ENCODE measurements at places on chromosomes 2 and 18. TPM values are rescaled to one million over a fixed set of nuclear protein-coding genes. Genes with fewer than 3 reads are reported as not detected.

TDRD15 gene
- total RNA-seq = not detected

SLC8A1 gene
- 36.2 TPM for total RNA-seq

ZNF804A gene
- total RNA-seq = 0.12 TPM

GPR45 gene
- not detected for total RNA-seq

IKZF2 gene
- 12.2 TPM for total RNA-seq

TMEM182 gene
- 1.9 TPM for total RNA-seq

INPP5D gene
- total RNA-seq = 0.36 TPM

CYRIA gene
- total RNA-seq = 0.24 TPM

LONRF2 gene
- not detected for total RNA-seq

CXCR2 gene
- total RNA-seq = not detected

EFR3B gene
- total RNA-seq = 0.16 TPM

IHH gene
- total RNA-seq = 0.12 TPM

DBI gene
- 91.3 TPM for total RNA-seq

DSEL gene
- 123 TPM for total RNA-seq

HOXD11 gene
- not detected for total RNA-seq

SRSF7 gene
- total RNA-seq = 76.6 TPM

VAMP8 gene
- 1.5 TPM for total RNA-seq

OSBPL6 gene
- total RNA-seq = 5.5 TPM

PLA2R1 gene
- total RNA-seq = 30.8 TPM

CHRND gene
- total RNA-seq = not detected

CMPK2 gene
- 6.0 TPM for total RNA-seq

GPBAR1 gene
- total RNA-seq = 0.24 TPM

ANKRD30BL gene
- total RNA-seq = not detected

GPAT2 gene
- total RNA-seq = 10.2 TPM

CCBE1 gene
- 302 TPM for total RNA-seq

SMCHD1 gene
- 34.9 TPM for total RNA-seq

C2orf66 gene
- under 0.01 TPM for total RNA-seq

MARCHF4 gene
- total RNA-seq = 2.3 TPM

ALPI gene
- total RNA-seq = not detected

FLACC1 gene
- 1.9 TPM for total RNA-seq

VWA3B gene
- total RNA-seq = not detected

PKDCC gene
- 6.7 TPM for total RNA-seq

RBM44 gene
- total RNA-seq = 0.49 TPM

ARHGEF33 gene
- 0.61 TPM for total RNA-seq

SNED1 gene
- 209 TPM for total RNA-seq

DHRS9 gene
- total RNA-seq = not detected

SP140 gene
- total RNA-seq = 1.2 TPM

SCN3A gene
- total RNA-seq = not detected

SKOR2 gene
- total RNA-seq = not detected

THUMPD2 gene
- 7.0 TPM for total RNA-seq

TMEM198 gene
- 2.1 TPM for total RNA-seq

ASPRV1 gene
- 0.32 TPM for total RNA-seq

UGT1A10 gene
- total RNA-seq = not detected

PDE1A gene
- 3.2 TPM for total RNA-seq

CLEC4F gene
- not detected for total RNA-seq

RGPD8 gene
- 18.2 TPM for total RNA-seq

CCL20 gene
- not detected for total RNA-seq
